ENCODE measurements at places on chromosomes 3 and 15. TPM values are rescaled to one million over a fixed set of nuclear protein-coding genes. Genes with fewer than 3 reads are reported as not detected.

UBAP1L gene
- total RNA-seq: 2.9 TPM

CCDC54 gene
- total RNA-seq: not detected

PLA2G4D gene
- total RNA-seq: not detected

SI gene
- total RNA-seq: not detected

SCN11A gene
- total RNA-seq: 0.31 TPM

MAGEL2 gene
- total RNA-seq: 0.79 TPM

BTLA gene
- 0.37 TPM for total RNA-seq

LXN gene
- total RNA-seq: 80.6 TPM

GOLGA8Q gene
- total RNA-seq: 1.9 TPM

C3orf38 gene
- total RNA-seq: 23.6 TPM

DUOXA2 gene
- not detected for total RNA-seq

ZPLD1 gene
- total RNA-seq: not detected

CIP2A gene
- 5.5 TPM for total RNA-seq

SAMD7 gene
- not detected for total RNA-seq

LRRC15 gene
- total RNA-seq: not detected

CCDC191 gene
- total RNA-seq: 1.9 TPM

HTD2 gene
- 8.8 TPM for total RNA-seq

SPINT1 gene
- total RNA-seq: 9.5 TPM

Data from omental fat pad (tissue), 4 donors.